ENCODE measurements at places on chromosomes 16 and 17. TPM values are rescaled to one million over a fixed set of nuclear protein-coding genes. Genes with fewer than 3 reads are reported as not detected.

Gene CCDC78
- 1.2 TPM for polyA plus RNA-seq

- DNase-seq: no peak
Observed at GRCh38 chr17:44467108-44467507, 36.1 kb downstream of the GPATCH8 start.

Gene TBX6
- 0.79 TPM for polyA plus RNA-seq

GRCh38 chr16:4115209-4115948 is 863 bp downstream of the ADCY9 start:
- no peak for DNase-seq

Gene ZFHX3
- 16.5 TPM for polyA plus RNA-seq

Gene TMED6
- 3.6 TPM for polyA plus RNA-seq

- DNase-seq: no peak
Observed at GRCh38 chr17:8314797-8315763, 5.0 kb downstream of the ARHGEF15 start.

DNA sequence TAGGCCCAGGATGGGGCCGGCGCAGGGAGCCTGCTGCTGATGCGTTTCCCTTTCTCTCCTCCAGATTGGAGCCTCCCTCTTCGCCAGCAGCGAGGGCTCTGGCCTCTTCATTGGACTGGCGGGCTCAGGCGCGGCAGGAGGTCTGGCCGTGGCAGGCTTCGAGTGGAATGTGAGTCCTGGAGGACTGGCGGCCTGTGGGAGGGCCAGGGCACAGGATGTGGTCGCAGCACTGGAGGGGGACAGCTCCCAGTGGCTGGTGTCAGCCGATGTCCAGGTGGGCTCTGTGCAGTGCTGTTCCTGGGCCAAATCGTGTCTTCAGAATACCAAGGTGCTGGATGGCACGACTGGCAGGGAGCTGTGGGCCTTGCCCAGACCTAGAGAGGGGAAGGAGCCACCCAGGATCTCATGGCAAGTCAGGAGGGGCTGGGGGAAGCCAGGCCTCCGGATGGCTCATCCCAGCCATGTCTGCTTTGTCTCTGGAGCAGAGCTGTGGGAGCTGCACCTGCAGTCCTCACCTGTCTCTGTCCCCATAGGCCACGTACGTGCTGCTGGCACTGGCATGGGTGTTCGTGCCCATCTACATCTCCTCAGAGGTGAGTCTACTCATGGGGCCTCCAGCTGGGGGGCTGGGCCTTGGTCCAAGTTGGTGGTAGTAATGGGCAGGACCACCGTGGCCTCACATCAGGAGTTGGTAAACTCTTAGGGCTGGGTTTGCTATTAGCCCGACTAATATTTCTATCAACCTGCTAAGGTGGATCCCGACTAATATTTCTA is 7.3 kb downstream of the SLC5A10 start:
- DNase-seq: no peak

Gene IRX3
- polyA plus RNA-seq: 27.0 TPM

- no peak for DNase-seq
Observed at GRCh38 chr17:40538019-40538935, 27.0 kb downstream of the CCR7 start.

Gene PLXDC1
- 7.3 TPM for polyA plus RNA-seq

GRCh38 chr16:68444056-68444657 is 4.2 kb downstream of the SMPD3 start:
- DNase-seq: peak; percentile 71

DNA sequence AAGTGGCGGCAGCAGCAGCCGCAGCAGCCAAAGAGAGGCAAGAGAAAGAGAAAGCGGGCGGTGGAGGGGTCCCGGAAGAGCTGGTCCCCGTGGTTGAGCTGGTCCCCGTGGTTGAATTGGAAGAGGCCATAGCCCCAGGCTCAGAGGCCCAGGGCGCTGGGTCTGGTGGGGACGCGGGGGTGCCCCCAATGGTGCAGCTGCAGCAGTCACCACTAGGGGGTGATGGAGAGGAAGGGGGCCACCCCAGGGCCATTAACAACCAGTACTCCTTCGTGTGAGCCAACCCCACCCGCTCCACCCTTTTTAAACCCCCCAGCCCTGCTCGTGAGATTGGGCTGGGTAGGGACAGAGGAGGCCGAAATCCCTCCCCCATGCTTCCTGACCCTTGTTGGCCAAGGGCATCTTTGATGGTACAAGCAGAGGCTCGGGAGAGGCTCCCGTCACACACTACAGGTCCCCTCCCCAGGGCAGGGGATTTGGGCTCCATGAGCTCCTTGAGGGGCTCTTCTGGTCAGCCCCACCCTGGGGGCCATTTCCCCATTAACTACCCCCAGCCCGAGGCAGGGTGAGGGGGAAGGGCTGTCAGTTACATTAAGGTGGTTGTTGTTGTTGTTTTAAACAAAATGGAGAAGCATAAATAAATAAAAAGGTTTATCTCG is 4.6 kb upstream of the ATP2A1 start:
- no peak for DNase-seq

DNA sequence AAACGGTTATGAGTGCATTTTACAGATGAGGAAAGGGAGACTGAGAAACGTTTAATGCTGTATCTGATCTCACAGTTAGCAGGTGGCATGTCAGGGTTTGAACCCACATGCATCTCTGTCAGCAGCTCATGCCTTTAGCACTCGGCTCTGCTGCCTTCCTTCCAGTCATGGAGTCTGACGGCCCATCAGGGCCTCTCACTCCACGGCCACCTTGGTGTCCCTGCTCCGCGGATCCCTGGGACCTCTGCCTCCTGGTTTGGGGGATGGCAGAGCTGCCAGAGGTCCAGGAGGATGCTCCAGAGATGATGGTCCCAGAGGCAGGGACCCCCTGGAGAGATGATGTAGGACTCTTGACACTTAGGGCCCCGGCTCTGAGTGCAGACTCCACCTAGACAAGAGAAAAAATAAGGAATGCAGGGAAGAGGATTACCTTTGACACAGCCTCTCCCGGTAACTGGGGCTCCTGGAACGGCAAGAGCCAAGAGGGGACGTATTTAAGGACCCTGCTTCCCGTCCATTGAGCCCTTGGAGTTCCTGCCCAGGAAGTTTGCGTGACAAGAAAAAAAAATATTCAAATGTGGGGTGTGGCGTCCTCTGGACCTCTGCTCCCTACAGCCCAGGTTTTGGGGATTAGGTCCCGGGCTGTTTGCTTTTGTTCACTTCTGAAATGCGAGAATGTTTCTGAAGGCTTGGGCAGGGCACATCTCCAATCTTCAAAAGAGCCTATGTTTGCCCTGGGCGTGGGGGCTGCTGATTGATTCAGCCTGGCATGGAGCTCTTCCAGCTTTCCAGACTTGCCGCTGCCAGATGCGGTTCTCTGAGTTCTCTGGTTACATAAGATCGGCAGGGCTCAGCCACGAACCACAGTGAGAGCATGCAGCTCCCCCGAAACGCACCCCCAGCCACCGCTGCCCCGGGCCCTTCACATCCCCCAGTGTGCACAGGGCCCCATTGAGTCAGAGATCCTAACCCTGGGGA is at the start of gene ALDH3A1:
ALDH3A1 (minus strand) TSS at position 470 of the 978 bp plus-strand sequence. CDS start 3,169 bp downstream, outside the sequence.
- DNase-seq: no peak

DNA sequence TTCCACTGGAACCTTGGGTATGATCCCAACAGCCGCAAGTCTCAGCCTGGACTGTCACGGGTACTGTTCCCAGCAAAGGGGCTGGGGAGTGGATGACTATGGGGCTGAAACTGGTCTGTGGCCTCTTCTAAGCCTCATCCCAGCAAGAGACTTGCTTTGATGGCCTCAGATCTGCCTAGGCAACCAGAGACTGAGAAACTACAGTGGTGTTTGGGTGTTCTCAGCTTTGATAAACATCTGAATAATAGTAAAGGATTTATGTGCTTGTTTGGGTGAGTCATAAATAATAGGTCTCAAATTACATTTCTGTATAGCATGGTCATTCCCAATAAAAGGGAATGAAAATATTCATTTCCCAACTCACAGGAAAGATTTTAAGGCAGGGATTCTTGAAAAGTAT is 30.2 kb upstream of the ULK2 start:
- DNase-seq: no peak

- no peak for DNase-seq
Observed at GRCh38 chr17:69709441-69709840, 294.9 kb downstream of the MAP2K6 start.

Gene TNP2
- polyA plus RNA-seq: not detected

DNA sequence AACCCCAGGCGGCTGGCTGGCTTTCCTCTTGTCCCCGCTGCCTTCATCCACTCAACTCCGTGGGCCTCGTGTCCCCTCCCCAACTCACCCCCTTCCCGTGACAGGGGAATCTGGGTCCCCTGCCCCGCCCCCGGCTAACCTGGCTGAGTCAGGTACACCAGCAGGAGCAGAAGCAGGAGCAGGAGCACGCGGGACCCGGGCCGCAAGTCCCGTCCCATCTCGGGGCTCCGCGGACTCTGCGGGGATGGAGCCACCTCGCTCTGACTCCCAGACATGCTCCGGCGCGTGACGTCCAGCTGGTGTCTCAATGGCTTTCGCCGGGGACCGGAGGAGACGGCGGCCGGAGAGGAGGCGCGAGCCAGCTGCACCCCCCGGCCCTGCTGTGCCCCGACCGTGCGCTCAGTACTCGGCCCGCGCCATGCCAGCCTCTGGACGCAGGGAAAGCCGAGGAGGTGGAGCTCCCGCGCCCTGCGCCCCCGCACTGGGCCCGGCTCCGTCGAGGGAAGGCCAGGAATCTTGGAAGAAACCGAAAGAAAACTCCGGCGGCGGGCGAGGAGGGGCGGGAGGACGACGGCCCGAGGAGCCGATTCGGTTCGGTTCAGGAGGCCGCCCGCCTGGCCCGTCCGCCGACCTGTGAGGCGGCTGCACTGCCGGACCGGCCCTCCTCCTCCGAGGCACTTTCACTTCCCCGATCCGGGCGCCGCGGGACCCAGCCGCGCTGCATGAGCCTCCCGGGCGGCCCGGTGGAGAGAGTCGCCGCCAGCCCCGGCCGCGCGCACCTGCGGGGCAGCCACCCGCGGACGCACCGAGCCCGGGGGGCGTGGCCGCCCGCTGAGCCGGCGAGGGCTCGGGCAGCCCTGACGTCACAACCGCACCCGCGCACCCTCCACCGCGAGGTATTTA is at the start of the genes CXCL16 and ZMYND15:
CXCL16 (minus strand) TSS at position 807 of the 903 bp plus-strand sequence; CDS start at position 218, 589 bp downstream.
ZMYND15 (plus strand) TSS at position 712 of the 903 bp plus-strand sequence. CDS start 716 bp downstream, outside the sequence.
- DNase-seq: no peak

DNA sequence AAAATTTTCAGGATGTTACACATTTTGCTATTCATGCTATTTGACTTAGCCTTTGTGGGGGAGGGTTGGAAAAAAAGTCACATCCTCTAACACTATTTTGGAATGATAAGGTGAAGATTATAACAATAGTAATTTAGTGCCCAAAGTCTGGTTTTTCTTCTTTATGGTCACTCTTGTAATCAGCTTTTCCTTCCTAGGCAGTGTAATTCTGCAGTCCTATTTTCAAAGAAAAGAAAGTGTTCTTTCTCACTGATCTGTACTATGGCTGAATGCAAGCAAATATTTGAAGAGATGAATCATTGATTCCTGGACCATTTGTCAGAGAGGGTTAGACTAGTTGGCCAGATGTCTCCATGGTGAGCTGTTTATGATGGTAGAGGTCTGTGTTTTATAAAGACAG is 8.4 kb downstream of the RSPRY1 start:
- no peak for DNase-seq

GRCh38 chr17:67316781-67317180 is 49.6 kb downstream of the PSMD12 start:
- no peak for DNase-seq

- no peak for DNase-seq
Observed at GRCh38 chr16:85948138-85948509, 49.2 kb downstream of the IRF8 start.

Gene MAF
- 47.0 TPM for polyA plus RNA-seq

Gene CMTM3
- 63.8 TPM for polyA plus RNA-seq

Gene TNS4
- 0.17 TPM for polyA plus RNA-seq

Measured in right renal cortex interstitium (tissue), 3 donors.